Epithelial cell of esophagus (primary cell): ENCODE measurements at places on chromosomes 16 and 17.

DNA sequence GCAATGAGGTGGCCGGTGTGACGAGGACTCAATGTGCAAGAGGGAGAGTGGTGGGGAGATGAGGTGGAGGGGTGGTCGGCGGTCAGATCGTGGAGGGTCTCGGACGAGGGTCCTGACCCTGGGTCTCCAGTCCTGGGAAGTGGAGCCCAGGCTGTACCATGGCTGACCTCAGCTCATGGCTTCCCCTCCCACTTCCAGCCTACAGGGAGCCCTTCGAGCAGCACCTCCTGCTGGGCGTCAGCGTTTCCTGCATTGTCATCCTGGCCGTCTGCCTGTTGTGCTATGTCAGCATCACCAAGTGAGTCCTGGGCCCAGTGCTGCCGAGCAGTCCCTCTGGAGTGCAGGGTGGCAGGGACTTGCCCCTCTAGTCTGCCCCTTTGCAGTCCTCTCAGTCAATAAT is 41.8 kb downstream of the IL4R start:
- peak; percentile 34 for DNase-seq

DNA sequence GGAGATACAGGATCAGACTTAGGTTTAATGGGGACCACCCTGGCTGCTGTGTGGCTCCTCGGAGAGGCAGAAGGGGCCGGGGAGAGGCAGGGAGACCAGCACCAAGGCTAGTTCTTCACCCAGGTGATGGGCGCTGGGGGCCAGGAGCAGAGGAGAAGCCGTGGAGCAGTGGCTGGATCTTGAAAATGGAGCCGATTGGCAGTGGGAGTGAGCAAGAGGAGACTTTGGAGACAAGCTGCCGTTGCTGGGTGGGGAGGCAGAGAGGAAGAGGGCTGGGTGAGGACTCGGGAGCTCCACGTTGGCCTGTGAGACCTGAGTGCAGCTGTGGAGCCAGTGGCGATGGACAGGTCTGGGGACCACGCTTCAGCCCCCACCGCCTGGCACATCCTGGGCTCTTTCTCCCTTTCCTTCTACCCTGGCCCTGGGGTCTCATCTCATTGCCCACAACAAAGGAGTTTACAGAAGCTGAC is 9.0 kb downstream of the RAB11FIP4 start:
- DNase-seq, result no peak

DNA sequence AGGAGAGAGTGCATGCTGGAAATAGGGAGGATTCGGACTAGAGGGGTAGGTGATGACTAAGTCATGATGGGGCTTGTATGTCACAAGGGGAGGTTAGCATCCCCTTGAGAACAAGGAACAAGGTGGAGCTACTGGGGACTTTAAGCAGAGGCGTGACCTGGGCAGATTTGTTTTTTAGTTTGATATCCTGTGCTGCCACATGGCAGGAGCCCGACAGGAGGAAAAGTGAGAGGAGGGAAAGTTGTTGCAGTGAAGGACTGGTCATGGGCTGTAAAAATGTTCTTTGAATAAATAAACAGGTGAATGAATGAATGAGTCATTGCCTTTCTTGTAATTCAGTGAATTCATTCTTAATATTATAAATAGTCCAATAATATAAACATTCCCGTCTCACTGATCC is 365.1 kb upstream of the CDH5 start:
- DNase-seq, result no peak

GRCh38 chr16:13041180-13041579 is 139.8 kb downstream of the SHISA9 start:
- DNase-seq, result no peak

DNA sequence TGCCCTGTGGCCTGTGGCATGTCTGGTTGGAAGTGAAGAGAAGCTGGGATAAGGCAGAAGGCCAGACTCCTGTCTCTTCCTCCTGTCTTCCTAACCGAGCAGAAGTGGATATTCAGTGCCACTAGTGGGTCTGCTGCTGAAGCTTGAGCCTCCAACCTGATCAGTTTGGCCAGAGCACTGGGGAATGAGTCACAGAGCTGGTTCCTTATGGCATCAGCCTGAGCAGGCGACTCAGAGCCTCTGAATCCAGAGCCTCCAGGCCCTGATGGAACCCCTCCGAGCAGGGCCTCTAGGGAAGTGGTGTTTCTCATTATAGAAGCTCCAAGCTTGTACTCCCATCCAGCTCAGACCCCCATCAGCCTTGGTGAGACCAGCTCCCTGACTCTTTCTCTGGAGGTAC is 2.0 kb downstream of the WSCD1 start:
- DNase-seq, result peak; percentile 24

DNA sequence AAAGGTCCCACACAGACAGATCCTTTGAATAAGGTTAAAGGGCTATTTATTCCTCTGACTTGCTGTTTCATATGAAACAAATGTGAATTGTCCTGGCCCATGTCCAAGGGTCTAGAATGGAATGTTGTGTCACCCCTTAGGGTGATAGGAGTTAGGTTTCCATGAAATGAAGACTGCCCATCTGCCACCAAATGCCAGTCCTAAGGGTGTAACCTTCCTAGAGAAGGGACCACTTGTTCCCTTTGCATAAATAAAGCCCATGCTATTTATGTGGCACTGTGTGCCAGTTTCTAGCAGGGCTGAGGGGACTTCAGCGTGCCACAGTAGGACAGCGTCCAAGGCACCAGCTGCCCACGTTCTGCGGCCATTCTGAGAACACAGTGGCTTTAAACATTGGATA is 171.3 kb downstream of the ABCA8 start:
- no peak for DNase-seq

DNA sequence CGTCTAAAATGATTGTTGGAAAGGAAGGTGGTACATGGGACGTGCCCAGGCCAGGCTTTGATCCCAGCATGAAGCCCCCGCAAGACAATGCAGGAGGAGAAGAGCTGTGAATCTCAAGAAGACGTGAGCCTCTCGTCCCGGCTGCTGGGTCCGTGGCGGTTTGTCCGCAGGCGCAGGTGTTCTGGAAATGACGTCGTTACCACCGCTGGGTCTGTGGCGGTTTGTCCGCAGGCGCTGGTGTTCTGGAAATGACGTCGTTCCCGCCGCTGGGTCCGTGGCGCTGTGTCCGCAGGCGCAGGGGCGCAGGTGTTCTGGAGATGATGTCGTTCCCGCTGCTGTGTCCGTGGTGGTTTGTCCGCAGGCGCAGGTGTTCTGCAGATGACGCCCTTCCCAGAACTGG is 14.1 kb downstream of the SPG7 start:
- no peak for DNase-seq

GRCh38 chr17:1617620-1618174 is 10.9 kb downstream of the SLC43A2 start:
- peak; percentile 81 for DNase-seq

GRCh38 chr17:41653892-41654677 is 29.7 kb upstream of the KRT17 start:
- DNase-seq, result peak; percentile 100

DNA sequence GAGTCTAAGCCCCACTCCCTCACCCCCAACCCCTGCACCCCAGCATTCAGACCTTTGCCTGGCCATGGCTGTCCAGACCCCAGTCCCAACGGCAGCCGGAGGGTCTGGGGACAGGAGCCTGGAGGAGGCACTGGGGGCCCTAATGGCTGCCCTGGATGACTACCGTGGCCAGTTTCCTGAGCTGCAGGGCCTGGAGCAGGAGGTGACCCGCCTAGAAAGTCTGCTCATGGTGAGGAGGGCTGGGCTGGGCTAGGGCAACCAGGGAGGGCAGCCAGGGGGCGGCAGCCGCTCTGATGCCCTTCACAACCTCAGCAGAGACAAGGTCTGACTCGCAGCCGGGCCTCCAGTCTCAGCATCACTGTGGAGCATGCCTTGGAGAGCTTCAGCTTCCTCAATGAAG is 14.4 kb downstream of the RIPOR1 start:
- DNase-seq, result no peak

DNA sequence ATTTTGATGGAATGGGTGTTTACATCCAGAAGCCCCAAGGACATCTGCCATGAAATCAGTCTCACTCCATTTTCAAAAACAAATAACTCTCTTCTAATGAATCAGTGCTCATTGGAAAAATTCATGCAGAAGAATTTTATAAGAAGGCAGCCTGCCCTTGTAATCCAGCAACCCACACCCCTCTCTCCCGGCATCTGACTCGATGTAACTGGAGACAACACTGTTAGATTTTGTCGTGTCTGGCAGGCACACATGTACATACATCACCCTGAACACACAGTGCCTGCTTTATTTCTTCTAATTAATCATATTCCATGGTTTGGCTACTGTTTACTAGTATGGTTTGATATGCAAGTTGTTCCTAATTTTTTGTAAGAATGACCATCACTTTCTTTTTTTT is 11.9 kb upstream of the PLD6 start:
- DNase-seq, result no peak

- no peak for DNase-seq
Observed at GRCh38 chr16:85561248-85562092, 51.7 kb upstream of the GSE1 start.
